Stimulated activated CD8-positive, alpha-beta memory T cell treated with anti-CD3 and anti-CD28 coated beads, Interleukin-15, amount 100 ng/mL, for 1 hour (primary cell): ENCODE measurements at places on chromosomes 6 and 20.

- DNase-seq: no peak
Measured at GRCh38 chr6:26457264-26457805, 420 bp upstream of the BTN2A1 start.

GRCh38 chr20:51345601-51346101, 196.9 kb downstream of the NFATC2 start:
- no peak for DNase-seq

- no peak for DNase-seq
Measured at GRCh38 chr6:100886076-100886475, 4.9 kb upstream of the ASCC3 start.

- DNase-seq: no peak
Measured at GRCh38 chr6:155219858-155220301, 43.9 kb upstream of the CLDN20 start.
